ENCODE measurements at places on chromosomes 1 and 21.

- DNase-seq = no peak
These were observed 1.2 kb downstream of the LRRC52 start for GRCh38 chr1:165544996-165545395.

DNA sequence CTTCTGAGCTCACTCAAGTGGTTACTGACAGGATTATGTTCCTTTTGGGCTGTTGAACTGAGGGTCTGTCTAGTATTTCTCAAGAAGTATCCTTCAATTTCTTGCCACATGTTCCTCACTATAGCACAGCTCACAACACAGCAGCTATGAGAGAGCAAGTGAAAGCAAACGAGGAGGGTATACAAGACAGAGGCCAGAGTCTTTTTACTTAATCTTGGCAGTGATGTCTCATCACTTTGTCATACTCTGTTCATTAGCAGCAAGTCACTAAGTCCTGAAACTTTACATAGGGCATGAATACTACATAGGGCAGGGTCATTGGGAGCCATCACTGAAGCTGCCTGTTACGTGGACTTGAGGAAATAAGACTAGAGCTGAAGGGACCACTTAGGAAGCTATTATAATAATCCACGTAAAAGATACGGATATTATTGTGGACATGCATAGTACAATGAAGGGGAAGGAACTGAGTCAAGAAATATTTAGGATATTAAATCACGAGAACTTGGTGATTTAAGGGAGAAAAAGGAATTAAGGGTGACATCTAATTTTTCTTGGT, 63.7 kb downstream of the SLC30A7 start:
- DNase-seq = no peak

GRCh38 chr1:206703661-206704060, 19.0 kb downstream of the MAPKAPK2 start:
- no peak for DNase-seq

GRCh38 chr1:155940993-155941844, at the start of gene RXFP4:
Gene RXFP4, plus strand, starts transcription at chr1:155941638. Its CDS starts 72 bp downstream, at chr1:155941710.
- no peak for DNase-seq
